ENCODE measurements at places on chromosomes 6 and 20.

GRCh38 chr6:100479179-100480035, 14.7 kb upstream of the SIM1 start:
- peak; percentile 52 for DNase-seq

DNA sequence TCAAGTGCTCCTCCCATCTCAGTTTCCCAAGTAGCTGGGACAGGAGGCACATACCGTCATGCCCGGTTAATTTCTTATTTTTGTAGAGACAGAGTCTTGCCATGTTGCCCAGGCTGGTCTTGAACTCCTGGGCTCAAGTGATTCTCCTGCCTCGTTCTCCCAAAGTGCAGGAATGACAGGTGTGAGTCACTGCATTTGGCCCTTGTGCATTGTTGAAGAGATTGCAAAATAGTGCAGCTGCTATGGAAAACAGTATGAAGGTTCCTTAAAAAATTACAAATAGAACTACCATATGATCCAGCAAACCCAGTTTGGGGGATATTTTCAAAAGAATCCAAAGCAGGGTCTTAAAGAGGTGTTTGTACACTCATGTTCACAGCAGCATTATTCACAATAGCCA, 69.1 kb downstream of the GJA10 start:
- peak; percentile 18 for DNase-seq

- DNase-seq, result peak; percentile 6
These were observed 135.6 kb upstream of the RUNX2 start for GRCh38 chr6:45192556-45192955.

DNA sequence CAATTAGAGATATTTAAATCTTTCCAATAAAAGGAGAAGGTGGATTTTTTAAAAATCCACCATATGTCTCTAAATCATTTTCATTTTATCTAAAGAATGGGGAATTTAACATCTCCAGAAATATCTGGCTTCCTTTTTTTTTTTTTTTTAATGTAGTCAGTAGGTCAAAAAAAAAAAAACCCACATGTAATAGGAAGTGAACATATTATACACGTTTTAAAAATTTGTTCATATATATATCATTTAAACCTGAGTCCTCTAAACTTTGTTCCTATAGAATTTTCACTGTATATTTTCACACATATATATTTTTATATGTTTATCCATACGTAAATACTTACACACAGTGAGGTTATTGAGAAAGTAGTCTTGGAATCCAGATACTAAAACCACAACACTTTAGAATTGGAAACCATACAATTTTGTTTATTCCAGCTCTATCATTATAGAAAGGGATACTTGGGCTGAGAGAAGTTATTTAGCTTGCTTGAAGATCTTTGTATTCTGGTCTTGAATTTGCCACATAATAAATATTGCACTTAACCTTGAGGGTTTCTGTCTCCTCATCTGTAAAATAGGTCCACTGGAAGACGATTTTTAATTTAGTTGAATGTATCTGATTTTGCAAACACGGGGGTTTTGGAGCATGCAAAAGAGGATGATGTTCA, 62.1 kb upstream of the ZNF217 start:
- peak; percentile 73 for DNase-seq

DNA sequence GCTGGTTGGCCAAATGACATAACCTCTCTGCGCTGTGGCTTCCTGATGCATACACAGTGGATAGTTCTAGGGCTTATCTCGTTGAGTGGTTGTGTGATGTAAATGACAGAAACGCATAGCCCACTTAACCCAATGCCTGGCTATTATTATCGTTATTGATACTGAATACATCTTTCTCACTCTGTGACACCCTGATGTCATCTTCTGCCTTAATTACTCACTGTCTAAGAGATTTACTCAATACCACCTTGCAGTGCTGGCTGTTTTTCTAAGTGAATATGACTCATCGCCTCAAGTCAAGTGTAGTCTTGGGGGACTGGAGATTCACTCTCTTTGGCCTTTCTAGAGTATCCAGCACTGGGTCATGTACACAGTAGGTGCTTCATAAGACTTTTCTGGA, 73.6 kb downstream of the NDUFAF5 start:
- peak; percentile 26 for DNase-seq

- no peak for DNase-seq
These were observed 13.4 kb downstream of the EDEM2 start for GRCh38 chr20:35133735-35134134.

GRCh38 chr20:8621001-8621400, 447.9 kb upstream of the PLCB4 start:
- no peak for DNase-seq

DNA sequence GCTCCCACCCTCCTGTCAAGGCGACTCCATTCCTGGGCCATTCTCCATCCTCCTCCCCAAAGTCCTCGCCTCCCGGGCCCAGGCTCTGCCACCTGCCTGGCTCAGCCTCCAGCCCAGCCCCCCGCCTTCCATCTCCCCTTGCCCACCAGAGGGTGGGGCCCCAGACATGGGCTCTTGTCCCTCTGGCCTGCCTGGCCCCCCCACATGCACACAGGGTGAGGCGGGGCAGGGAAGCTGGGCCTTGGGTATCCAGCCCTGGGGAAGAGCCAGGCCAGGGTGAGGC, 95.2 kb downstream of the YTHDF1 start:
- no peak for DNase-seq

GRCh38 chr20:13819885-13820645, 35.2 kb downstream of the NDUFAF5 start:
- peak; percentile 53 for DNase-seq

- no peak for DNase-seq
These were observed 47.9 kb downstream of the FOXO3 start for GRCh38 chr6:108608453-108609275.
